Fibroblast of the aortic adventitia (primary cell): ENCODE measurements at places on chromosomes 7 and 10. TPM values are rescaled to one million over a fixed set of nuclear protein-coding genes. Genes with fewer than 3 reads are reported as not detected.

ZNF727 gene
- 0.57 TPM in 1 of 2 replicates, not detected in the other for total RNA-seq

JCAD gene
- 2.3 and 27.9 TPM in 2 replicates for total RNA-seq

SEMA3E gene
- total RNA-seq = 0.98 and 16.1 TPM in 2 replicates

DYNC1I1 gene
- total RNA-seq = 0.54 and 9.9 TPM in 2 replicates

MEST gene
- total RNA-seq = 63.0 and 236 TPM in 2 replicates

WNT16 gene
- 0.16 and 2.7 TPM in 2 replicates for total RNA-seq

OR2A1 gene
- total RNA-seq = 0.27 TPM in 1 of 2 replicates, not detected in the other

GSTO2 gene
- 3.4 and 8.9 TPM in 2 replicates for total RNA-seq

IKZF1 gene
- not detected in 2 replicates for total RNA-seq

URGCP gene
- total RNA-seq = 10.1 and 24.7 TPM in 2 replicates
